ENCODE measurements at places on chromosomes 12 and 14.
A peak's percentile ranks its signal among the peaks of the same experiment; 100 is the strongest.

DNA sequence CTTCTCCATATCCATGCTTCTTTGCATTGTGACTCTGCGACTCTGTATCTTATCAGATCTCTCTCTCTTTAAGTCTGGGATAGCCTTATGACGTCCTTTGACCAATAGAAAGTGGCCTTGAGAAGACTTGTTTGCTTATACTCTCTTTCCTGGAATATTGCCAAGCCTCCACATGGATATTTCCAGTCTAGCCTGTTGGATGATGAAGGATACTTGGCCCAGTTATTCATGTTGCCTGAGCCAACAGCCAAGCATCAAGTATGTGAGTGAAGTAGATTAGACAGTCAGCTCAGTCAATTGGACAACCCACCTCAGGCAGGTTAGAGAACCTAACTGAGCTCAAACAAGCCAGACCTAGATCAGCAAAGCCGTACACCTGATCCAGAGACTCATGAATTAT lies 864.2 kb upstream of the MGAT4C start:
- DNase-seq, result no peak

DNA sequence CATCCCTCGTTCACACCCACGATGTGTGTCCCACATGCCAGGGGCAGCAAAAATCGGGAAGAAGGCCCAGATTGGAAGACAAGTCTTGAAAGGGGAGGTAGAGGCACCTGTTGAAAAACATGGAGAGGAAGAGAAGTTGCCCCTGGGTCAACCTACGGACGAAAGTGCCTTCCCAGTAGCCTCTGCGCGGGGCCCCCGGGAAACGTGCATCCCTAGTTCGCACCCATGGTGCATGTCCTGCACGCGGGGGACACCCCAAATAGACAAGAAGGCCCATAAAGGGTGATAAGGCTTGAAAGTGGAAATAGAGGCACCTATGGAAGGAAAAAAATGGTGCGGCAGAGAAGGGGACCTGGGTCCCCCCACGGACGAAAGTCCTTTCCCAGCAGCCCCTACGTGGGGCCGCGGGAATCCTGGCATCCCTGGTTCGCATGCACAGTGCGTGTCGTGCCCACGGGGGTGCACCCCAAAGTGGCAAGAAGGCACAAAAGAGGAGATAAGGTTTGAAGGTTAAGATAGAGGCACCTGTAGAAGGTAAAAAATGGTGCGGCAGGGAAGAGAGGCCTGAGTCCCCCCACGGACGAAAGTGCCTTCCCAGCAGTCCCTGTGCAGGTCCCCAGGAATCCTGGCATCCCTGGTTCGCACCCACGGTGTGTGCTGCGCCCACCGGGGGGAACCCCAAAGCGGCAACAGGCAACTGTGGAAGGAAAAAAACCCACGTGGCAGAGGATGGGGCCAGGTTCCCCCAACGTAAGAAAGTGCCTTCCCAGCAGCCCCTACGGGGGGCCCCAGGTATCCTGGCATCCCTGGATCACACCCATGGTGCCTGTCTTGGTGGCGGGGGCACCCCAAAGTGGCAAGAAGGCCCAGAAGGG lies 278.3 kb downstream of the ALG10 start:
- no peak for DNase-seq

- no peak for DNase-seq
Measured at GRCh38 chr14:75204116-75204515, 27.7 kb upstream of the TMED10 start.

GRCh38 chr14:23068789-23069412 lies 11.6 kb upstream of the CDH24 start:
- DNase-seq, result peak; percentile 67

DNA sequence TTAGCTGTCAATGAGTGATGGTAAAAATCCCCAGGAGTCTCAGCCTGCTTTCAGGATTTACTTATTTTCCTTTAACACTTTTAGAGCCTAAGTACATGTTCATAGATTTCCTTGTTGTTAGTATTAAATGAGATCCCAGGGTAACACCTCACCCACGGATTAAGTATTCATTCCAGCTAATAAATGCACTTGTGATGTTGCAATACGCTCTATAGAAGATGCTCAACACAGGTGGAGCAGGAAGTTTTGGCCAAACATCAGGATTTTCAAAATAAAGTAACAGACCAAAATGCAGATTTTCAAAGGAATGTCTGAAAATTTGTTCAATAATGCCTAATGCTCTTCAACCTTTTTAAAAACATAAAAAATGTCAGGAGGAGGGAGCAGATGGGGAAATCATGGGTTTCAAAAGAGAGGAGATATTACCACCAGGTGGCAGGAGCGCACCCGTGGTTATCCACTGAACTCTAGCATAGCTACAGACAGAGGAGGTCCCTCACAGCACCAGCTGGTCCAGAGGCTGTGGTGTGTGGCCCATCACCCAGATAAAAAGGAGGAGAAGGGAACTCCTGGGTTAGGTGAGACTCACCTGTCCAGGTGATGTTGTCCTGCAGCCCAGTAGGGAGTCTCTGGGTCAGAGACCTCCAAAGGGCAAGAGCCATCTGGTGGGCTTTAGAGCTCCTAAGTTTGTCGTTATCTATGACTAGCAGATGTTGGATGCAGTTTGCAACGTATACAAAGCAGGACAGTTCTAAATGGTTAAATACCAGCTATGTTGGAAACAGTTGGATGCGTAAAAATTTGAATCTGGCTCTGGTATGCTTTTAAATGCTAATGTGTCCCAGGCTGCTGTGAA lies 1158.4 kb upstream of the TMEM132C start:
- DNase-seq, result no peak

DNA sequence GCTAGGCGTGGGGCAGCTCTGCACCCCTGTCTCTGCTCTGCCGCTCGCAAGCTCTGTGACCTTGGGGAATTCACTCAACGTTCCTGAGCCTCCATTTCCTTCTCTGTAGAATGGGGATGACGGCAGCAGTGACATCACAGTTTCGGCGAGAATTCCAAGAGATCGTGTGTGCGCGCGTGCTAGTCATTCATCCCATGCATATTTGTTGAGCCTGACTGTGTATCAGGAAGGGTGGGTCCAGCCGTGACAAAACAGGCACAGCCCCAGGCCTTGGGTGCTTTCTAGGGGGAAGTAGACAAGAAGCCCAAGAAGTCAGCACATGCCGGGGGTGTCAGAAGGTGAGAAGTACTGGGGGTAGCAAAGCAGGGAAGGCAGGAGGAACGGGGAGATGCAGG lies 145.6 kb upstream of the NCOR2 start:
- peak; percentile 4 for DNase-seq

DNA sequence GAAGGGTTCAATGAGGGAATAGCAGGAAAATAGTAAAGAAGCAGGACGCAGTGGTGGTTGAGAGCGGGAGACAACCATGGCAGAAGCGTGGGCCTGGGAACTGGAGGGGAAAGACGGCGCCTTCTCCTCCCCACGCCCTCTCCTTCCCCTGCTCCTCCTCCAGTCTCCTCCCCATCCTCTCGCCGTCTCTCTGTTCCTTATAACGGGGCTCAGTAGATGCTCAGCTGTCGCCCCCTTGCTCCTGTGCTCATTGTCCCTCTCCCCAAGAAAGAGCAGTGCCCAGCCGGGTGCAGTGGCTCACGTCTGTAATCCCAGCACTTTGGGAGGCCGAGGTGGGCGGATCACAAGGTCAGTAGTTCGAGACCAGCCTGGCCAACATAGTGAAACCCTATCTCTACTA lies 142.0 kb downstream of the BCL11B start:
- no peak for DNase-seq

DNA sequence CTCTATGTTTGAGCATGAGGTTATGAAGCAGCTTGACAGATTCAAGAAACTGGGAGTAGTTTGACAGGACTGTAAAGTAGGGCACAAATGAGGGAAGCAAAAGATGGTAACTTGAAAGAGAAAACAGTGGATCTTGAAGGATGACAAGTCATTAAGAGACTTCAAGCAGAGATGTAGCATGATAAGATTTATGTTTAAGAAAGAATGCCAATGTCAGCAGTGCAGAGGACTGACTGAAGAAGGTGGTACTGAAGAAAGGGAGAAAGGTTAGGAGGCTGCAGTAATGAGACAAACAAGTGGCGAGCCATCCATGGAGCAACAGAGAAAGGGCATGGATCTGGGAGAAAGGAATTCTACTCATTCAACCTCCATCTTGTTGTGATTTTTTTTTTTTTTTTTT lies 120.2 kb upstream of the RAP1B start:
- no peak for DNase-seq

Data from GM12878 (cell line).